ENCODE measurements at places on chromosomes 4 and X. TPM values are rescaled to one million over a fixed set of nuclear protein-coding genes. Genes with fewer than 3 reads are reported as not detected.
A peak's percentile ranks its signal among the peaks of the same experiment; 100 is the strongest.

- no peak for DNase-seq
Observed at GRCh38 chr4:69467797-69468196, 27.9 kb downstream of the UGT2B4 start.

DNA sequence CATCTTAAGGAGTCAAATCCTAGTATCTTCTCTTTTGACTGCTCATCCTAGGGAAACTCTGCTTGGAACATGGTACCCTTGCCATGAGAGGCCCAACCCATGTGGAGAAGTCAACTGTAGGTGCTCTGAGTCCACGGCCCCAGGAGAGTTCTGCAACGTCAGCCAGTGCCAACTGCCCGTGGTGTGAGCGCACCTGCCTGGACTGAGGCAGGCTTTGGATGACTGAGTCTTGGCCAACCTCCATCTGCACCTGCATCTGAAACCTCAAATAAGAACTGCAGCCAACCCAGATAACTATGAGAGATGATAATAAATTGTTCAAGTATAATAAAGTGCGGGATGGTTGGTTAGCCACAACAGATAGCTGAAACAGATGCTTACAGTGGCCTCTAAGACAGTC is 772.0 kb downstream of the TRIML1 start:
- DNase-seq: no peak

DNA sequence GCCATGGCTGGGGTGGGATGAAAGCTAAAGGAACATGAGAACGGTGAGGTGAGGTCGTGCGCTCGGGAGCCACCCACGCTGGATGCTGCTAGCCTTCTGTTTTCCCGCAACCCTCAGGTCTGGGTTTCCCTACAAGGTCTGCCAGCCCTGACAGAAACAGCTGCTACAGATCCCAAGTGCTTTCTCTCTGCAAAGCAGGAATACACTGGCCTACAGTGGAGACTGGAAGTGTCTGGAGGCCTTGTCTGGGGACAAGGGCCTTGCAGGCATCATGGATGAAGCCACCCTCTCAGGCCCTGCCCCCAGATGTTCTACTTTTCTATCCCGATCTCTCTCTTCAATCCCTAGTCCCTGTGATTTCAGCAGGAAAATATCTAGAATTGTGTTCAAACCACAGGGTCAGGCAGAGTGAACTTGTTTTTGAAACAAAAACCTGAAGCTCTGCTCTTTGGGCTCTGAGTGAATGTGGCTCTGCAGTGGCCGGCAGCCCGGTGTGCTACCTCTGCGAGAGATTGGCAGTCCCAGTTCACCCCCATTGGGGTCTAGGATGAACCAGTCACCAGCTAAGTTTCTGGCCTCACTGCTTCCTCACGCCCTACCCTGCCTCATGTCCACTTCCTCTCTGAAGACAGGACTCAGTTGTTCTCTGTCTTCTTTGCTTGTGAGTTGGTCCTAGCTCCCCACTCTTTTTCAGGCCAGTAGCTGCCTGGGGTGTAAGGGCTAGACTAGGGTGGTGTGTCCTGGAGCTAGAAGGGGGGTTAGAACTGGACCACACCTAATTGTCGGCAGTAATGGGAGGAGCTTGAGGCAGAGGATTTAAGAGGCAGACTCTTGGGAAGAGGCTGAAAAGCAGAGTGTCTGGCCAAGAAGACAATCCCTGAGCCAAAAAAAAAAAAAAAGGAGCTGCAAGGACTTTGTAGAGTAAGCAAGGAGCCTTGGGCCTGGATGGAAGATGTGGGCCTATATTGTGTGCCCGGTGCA is 89.6 kb downstream of the RTL5 start:
- no peak for DNase-seq

DNA sequence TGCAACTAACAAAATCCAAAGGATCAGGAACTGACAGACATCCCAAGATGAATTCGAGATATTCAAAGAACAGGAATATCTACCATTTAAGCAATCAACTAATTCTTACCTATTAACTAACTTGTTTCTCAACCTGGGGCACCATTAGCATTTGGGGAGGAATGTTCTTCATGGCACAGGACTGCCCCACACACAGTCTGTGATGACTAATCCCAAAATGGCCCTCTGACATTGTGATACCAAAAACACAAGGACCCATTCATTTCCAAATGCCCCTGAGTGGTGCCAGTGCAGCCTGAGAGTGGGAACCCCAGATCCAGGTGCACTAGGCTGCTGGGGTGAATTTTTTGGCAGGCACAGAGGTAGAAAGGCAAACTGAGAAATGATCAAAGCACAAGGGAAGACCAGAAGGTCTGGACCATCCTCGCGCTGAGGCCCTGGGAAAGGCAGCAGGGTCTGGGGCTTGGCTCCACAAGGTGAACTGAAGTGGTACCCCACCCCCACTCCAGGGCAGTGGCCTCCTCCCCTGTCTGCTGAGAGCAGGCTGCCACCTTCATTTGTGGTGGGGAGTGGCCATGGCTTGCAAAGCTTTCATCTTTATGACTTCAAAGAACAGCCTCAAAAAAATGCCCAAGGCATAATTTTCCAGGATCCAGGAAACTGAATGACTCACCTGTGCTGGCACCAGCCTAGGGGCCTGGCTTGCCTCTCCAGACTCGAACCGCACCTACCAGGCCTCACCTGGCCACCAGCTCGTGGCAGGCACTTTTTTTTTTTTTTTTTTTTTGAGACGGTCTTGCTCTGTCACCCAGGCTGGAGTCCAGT is 122.4 kb downstream of the BCOR start:
- no peak for DNase-seq

DNA sequence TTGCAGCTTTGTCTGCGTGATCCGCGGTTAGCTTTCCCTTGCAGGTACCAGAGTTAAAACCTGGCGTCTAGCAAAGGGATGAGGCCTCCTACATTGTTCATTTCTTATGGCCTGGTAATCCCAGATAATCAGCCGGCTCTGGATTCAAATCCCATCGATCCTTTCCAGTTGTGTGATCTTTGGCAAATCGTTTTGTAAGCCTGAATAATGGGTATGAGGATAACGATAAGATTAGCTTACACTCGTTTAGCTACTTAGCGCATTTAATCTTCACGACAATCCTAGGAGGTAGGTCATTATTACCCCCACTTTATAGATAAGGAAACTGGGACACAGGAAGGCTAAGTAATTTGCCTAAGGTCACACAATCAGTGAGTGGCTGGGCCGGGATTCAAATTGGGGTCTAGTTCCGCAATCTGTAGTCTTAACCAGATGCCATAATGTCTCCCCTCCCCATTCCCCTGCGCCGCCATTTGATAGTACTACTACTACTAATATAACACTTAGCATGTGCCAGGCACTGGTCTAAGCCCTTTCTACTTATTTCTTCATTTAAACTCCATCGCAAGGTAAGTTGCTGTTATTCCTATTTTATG is 1.7 kb upstream of the UBA1 start:
- DNase-seq: no peak

DNA sequence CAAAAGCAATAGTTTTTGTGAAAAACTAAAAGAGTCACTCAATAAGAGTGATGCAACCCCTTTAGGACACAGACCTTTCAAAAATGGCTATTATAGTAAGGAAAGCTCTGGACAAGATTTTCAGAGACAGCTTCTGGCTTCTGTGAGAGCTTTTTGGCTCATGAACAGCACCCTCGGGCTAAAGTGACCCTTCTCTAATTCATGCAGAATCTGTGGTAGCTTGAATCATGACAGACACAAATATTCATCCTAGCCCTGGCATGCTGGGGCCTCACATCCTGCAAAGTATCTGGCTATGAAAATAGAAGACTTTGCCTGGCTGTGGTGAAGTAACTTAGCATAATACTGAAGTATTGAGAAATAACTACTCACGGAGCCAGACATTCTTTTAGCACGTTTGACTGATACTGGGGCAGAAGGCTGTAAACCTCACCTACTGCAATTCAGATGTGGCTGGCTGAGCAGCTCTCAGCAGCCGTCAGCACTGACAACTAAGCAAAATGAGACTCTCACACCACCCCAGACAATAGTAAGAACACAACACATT is 327.3 kb downstream of the MAPK10 start:
- no peak for DNase-seq

DNA sequence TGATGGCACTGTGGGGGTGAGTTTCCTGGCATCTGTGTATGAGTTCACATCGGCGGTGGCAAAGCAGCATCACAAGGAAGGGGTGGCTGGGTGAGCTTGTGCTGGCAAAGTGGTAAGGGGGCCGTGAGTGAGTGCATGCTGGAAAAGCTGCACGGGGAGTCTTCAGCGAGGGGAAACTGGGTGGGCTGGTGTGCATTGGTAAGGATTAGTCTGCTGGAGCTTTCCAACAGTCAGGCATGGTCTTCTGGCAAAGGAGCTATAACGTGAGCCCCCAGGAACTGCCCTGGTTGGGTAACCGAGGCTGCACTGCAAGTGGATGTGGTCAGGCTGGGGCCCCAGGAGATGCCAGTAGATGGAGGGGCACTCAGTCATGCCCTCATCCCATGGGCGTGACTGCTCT is 30.7 kb downstream of the ADAM29 start:
- DNase-seq: no peak

DNA sequence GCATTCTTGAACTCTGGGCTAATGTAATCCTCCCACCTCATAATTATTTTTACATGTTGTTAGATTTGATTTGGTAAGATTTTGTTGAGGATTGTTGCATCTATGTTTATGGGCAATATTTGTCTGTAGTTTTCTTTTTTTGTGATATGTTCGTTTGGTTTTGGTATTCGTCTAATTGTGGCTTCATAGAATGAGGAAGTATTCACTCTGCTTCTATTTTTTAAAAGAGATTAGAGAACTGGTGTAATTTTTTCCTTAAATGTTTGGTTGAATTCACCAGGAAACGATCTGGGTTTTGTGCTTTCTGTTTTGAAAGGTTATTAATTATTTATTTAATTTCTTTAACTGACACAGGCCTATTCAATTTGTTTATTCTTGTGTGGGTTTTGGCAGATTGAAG is 161.2 kb upstream of the NUDT6 start:
- no peak for DNase-seq

DNA sequence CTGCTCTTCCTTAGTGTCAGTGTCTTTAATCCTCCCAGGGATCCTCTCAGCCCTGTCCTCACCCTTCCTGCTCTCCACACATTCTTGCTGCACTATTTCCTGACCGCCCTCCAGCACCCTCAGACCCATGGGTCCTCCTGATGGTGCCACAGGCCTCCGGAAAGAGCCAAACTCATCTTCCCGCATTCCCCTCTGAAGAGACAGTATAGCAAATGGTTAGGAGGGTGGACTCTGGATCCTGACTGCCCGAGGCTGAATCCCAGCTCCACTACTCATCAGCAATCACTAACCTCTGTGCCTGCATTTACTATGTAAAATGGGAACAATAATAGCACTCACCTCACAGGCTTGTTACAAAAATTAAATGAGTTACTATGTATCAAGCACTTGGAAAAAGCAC is 6.2 kb downstream of the SUV39H1 start:
- DNase-seq: no peak

DNA sequence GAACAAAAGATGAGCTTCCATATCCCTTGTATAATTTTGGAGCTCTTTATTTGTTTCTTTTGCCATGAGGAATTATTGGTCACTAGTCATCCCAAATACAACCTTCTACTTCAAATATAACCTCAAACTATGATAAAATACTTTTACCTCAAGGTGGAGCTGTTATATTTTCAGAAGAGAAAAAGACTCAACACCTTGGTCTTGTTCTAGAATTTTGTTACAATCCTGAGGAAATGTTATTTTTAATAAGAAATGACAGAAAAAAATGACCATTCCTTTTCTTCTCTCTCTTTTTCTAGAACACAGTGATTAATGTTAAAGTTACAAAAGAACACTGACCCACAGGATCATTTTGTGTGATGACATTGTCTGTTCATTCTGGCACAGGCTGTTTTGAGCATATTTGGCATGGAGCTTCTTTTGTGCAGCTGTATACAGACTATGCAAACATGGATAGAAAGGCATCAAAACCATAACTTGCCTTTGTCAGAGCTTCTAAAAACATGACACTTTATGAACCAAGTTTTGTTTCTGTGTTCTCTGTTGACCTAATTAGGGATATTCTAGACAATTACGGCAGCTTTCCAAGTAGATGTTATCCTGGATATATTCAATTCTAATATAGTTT is 159.6 kb upstream of the CTSO start:
- no peak for DNase-seq

- peak; percentile 59 for DNase-seq
Observed at GRCh38 chr4:15003891-15004738, 1.8 kb downstream of the CPEB2 start.

DNA sequence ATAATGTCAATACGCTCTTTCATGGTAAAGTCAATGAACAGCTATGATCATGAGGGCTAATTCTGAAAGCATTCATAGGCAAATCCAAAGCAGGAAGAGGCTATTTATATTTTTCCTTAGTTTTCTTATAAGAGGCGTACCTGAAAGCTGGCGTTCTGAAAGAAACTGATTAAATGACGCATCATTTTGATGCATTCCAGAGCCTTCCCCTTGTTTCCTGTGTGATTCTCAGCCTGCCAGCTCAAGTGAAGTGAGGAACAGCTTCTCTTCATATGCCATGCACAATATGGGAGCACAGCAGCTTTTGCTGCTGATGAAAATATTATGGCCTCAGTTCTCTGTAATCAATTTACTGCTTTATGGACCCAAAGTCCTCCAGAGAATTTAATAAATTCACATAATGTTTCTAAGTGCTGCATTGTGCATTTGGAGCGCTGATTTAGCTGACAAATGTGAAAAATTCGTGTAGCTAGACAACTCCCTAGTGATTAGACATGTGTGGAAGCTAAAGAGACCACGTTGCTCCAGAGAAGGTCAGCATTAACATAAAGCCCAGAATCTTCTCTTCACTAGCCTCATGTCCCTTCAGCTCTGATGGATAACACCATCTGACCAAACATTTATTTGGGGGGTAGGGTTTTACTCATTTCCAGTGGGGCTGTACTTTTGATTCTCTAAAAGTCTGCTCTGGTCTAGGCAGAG is 110.8 kb downstream of the GPAT3 start:
- DNase-seq: no peak

DNA sequence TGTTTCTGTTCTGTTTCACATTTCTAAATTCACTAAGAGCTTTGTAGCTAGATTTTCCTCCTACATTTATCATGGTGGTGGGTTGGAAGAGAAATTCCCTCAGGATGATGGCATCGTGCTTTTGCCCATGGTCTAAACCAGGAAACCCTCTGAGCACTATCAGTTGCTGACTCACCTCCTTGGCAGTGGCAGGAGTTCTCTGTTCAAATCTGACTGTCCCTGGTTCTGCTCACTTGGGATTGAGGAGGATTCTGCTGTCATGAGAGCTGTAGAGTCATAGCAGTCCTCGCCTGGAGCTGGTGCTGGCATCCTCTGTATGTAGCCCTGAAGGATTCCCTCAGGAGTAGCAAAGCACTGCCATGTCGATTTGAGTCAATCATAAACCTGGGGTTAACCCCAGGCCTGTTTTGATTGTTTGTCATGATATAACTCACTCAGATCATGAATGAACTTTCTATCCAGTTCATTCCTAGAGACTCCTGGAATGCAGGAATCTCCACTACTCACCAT is 9.4 kb downstream of the TEX13A start:
- no peak for DNase-seq

- no peak for DNase-seq
Observed at GRCh38 chrX:154068560-154068959, 29.0 kb downstream of the MECP2 start.

- no peak for DNase-seq
Observed at GRCh38 chr4:142238589-142238988, 602.2 kb downstream of the IL15 start.

EXOC1L gene
- not detected for total RNA-seq

SLC6A8 gene
- total RNA-seq: 2.2 TPM

MEPE gene
- total RNA-seq: not detected

ETDB gene
- total RNA-seq: not detected

FAT4 gene
- total RNA-seq: not detected

CFAP47 gene
- total RNA-seq: not detected

TMPRSS11B gene
- not detected for total RNA-seq

CISD2 gene
- 36.3 TPM for total RNA-seq

KIT gene
- 0.07 TPM for total RNA-seq

GPR119 gene
- not detected for total RNA-seq

ZNF81 gene
- 9.3 TPM for total RNA-seq

BGN gene
- total RNA-seq: not detected

All from activated T-cell treated with anti-CD3 and anti-CD28 coated beads, Interleukin-2, amount 50 U/mL, for 72 hours (primary cell).